ENCODE measurements at places on chromosomes 5 and 9.

DNA sequence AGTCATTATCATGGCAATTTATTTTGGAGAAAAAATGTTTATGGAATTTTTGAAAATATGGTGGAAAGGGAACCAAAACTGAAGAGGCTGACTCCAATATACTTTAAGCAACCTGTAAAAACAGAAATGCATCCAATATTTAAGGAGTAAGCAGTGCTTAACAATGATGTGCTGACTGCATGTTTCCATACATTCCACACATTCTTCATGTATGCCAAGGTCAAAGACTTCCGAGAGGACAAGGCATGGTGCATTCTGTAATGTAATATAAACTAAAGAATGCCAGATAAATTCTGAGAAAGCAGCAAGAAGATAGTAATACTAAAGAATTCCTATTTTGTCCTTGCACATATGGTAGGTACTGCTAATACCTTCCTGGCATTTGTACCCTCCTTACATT lies 2015.9 kb upstream of the CDH9 start:
- DNase-seq: no peak

GRCh38 chr9:131436865-131437271 lies 43.0 kb downstream of the PRRC2B start:
- DNase-seq: no peak

GRCh38 chr9:125517577-125517976 lies 189.4 kb downstream of the MAPKAP1 start:
- DNase-seq: no peak

DNA sequence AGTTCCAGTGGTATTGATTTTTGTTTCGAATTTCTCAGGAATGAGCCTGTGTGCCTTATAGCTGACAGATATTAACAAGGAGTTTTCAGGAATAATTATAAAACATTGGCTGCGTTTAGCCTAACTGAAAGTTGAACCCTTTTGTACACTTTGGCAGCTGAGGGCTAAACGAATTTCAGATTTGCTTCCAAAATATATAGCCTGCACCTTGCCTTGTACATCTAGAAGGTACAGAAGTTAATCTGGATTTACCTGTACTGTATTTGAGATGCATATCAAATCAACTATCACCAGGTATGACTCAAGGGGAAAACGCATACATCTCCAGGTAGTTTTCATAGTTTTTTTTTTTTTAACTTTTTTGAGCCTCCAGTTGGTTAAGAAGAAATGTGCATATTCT lies 1.9 kb upstream of the MSX2 start:
- DNase-seq: no peak

DNA sequence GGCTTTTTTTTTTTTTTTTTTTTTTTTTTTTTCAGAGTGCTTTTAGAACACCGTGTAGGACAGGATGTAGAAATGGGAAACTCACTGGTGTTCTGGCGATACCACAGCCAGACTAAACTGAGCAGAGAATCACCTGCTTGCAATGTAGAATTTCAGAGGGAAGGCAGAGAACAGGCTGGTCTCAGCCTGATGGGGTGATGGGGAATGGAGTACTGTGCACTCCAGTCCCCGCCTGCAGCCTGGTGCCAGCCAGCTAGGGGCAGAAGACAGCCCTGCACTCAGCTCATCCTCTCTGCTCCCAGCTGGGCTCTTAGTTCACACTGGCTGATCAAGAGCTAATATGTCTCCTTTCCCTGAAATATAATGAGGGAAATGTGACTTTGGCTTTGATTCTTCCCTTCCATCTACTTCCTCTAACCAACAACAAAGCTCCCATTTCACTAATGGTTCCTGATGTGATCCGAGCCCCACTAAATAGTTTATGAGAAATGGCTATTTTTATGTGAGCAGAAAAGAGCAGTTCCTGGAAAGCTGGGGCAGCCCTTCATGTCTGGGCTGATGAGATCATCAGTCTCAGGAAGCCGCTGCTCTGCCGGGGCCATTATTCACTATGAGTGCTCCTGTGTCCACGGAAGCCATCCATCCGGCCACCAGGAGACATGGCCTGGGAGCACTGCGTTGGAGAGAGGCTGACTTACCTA lies 209.7 kb downstream of the GADD45G start:
- DNase-seq: no peak

- DNase-seq: peak; percentile 57
Observed at GRCh38 chr5:91419571-91420537, 36.7 kb upstream of the ARRDC3 start.

GRCh38 chr5:72937517-72938061 lies 18.3 kb upstream of the FCHO2 start:
- DNase-seq: no peak

DNA sequence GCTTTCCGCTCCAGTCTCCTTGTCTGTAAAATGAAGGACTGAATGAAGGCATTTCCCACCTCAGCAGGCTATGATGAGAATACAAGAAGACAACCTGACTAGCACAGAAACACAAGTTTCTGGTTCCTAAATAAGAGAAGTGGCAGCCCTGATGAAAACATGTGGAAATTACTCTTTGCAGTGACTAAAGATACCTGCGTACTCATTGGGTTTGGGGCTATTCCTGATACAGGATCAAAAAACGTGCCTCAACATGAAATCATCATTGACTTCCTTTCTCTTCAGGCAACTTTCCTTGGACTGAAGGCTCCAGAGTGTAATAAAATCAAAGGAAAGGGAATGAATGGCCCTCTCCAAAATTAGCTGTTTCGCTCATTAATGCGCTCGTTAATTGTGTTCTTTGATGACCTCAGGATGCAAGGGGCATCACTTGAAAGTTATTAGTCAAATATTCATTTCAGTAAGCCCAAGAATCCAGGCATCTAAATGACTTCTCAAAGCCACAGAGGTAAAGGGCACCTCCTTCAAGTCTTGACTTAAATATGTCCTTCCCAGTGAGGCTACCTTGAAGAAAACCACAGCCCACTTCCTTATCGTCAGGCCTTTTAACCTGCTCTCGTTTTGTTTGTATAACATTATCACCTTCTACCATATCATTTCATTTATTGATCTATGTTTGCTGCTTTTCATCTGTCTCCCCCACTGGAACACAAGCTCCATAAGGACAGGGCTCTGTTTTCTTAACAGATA lies 68.9 kb downstream of the RASEF start:
- DNase-seq: no peak

DNA sequence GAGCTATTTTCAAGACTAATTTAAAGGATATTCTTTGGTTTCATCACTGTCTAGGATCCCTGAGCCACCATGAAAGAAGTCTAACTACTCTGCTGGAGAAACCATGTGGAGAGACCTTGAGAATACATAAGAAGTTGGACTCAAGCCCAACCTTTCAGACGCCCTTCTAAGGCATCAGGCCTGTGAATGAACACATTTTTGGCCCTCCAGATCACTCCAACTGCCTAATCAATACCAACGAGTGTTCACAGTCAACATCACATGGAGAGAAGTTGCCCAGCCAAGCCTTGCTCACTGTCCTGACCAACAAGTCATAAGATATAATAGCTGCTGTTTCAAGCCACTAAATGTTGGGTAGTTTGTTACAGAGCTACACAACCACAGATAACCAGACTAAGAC lies 100.7 kb downstream of the EPB41L4A start:
- no peak for DNase-seq

- no peak for DNase-seq
Observed at GRCh38 chr9:69443178-69443577, 118.2 kb downstream of the ENTREP1 start.

GRCh38 chr9:129311643-129312042 lies 133.6 kb upstream of the IER5L start:
- no peak for DNase-seq

GRCh38 chr9:119963258-119963797 lies 594.1 kb upstream of the BRINP1 start:
- DNase-seq: no peak

DNA sequence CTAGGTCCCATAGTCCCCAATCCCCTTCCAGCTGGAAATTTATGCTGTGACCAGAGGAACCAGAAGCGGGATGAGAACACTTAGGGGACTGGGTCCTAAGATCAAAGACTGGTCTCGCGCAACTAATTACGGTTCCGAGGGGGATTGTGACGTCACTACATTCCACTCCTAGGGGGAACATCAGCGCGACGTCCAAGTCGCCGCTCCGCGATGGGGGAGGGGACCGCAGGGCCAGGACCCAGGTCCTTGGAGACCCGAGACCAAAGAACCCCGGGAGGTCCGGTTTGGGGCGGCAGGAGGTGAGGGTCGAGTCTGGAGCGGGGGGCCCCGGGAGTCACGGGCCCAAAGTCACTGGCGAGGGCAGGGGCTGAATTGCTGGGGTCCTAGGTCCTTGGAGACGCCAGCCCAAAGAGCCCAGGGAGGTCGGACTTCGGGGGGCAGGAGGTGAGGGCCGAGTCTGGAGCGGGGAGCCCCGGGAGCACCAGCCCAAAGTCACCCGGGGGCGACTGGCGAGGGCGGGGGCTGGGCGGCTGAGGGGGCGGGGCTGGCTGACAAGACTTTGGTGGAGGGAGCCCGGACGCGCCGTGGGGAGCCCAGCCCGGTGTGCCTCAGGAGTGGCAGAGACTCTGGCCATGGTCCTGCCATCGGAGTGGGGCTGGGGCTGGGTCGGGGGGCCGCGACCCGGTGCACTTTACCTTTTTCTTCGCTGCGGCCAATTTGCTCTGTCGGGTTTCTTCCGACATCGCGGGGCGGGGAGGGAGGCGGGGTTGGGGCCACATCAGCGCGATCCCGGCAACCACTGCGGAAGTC lies at the start of gene GOLGA2:
TSS of gene GOLGA2 (minus strand) at position 810 of the 810 bp plus-strand sequence. CDS start at position 779, 31 bp downstream.
- no peak for DNase-seq

- DNase-seq: no peak
Observed at GRCh38 chr9:129849901-129850300, 14.6 kb downstream of the USP20 start.

DNA sequence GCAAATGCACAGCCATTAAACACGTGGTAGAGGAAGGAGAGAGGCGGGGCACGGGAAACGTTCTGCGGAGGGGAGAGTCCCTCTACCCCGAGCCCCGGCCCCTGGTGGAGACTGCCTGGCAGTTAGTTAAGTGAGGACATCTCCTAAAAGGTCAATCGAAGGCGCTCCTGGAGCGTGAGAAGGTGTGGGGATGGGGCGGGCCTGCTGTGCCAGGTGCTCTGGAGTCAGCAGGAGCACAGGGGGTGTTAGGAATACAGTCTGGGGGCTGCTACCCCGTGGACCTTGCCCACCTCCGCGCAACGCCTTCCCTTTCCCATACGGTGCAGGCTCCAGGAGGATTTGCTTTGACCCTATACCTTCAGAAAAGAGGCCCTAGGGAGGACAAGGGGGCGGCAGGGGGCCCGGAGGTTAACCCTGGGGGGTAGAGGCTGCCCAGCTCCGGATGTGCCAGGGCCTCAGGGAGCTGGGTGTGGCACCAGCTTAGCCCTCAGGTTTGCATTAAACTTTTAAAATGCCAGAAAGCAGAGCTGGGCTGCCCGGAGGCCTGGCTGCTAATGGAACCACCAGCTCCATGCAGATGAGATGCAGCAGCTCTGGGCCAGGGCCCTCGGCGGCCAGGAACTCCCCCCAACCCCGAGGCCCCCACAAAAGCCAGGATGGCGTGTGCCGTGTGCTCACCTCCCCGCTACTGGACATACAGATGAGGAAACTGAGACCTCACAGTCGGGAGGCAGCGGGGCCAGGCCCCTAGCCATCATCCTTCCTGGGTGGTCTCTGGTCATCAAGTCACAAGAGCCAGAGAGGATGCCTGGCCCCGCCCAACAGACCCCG lies 39.2 kb downstream of the NACC2 start:
- no peak for DNase-seq

DNA sequence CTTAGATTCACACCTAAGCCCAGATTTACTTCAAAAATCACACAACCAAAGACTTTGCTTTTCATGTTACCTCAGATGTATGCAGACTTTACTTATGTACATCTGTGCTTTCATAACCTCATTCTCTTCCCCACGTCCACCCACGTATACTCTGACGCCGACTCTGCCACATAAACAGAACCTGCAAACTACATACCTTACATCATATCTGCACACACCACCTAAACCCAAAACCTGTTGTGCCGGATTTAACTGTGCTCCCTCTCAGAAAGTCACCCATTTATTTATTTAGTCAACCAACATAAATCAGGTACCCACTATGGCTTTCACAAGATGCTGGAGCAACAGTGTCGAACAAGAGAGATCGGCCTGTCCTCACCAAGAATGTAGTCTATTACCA lies 1.0 kb upstream of the DPYSL3 start:
- no peak for DNase-seq

GRCh38 chr9:96478829-96479371 lies 28.9 kb downstream of the HABP4 start:
- no peak for DNase-seq

- no peak for DNase-seq
Observed at GRCh38 chr5:110321117-110321516, 405.4 kb downstream of the TMEM232 start.

- no peak for DNase-seq
Observed at GRCh38 chr5:116013936-116014335, 18.3 kb upstream of the ARL14EPL start.

DNA sequence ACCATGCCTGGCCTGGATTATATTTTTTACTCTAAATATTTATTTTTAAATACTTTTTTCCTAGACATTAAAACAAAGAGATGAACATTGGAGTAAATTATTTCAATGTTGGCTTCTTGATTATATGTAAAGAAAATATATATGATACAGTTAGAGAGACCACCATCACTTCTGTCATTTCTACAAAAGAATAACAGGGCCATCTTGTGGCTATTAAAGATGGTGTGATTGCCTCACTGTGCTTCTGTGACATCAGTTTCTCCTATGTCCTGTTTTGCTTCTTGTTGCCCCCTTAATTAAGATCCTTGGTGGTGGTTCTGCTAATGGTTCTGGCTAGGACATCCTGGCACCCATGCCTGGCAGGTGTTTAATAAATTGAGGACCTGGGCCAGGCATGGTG lies 32.9 kb downstream of the NDFIP1 start:
- no peak for DNase-seq

GRCh38 chr5:35138232-35138631 lies 90.5 kb upstream of the AGXT2 start:
- DNase-seq: no peak

DNA sequence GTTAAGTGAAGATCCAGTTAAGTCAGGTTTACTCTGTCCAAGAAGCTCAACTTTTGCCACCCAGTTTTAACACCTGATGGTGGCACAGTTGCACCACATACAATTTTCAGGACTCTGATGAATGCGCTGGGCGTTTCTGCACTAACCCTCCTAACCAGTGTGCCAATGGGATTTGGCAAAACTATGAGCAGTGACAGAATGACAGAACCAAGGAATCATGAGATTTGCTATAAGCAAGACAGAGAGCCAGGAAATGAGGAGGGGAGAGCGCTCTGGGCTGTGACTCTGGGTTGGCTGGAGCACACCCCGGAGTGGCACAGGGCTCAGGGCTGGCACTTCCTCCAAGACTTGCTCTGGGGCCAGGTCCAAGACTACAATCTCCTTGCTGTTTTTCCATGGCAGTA lies 84.1 kb downstream of the SH3PXD2B start:
- no peak for DNase-seq

All from glomerular endothelial cell (primary cell).